Daoy (cell line): ENCODE measurements at places on chromosomes 1 and 21. TPM values are rescaled to one million over a fixed set of nuclear protein-coding genes. Genes with fewer than 3 reads are reported as not detected.

- no peak for DNase-seq
Observed at GRCh38 chr21:32816261-32816660, 44.7 kb upstream of the PAXBP1 start.

- DNase-seq, result peak; percentile 77
Observed at GRCh38 chr1:234589064-234589800, 20.7 kb downstream of the IRF2BP2 start.

CFAP107 gene
- not detected in 2 replicates for total RNA-seq

- DNase-seq, result no peak
Observed at GRCh38 chr1:214514819-214515383, 36.5 kb downstream of the PTPN14 start.

DNA sequence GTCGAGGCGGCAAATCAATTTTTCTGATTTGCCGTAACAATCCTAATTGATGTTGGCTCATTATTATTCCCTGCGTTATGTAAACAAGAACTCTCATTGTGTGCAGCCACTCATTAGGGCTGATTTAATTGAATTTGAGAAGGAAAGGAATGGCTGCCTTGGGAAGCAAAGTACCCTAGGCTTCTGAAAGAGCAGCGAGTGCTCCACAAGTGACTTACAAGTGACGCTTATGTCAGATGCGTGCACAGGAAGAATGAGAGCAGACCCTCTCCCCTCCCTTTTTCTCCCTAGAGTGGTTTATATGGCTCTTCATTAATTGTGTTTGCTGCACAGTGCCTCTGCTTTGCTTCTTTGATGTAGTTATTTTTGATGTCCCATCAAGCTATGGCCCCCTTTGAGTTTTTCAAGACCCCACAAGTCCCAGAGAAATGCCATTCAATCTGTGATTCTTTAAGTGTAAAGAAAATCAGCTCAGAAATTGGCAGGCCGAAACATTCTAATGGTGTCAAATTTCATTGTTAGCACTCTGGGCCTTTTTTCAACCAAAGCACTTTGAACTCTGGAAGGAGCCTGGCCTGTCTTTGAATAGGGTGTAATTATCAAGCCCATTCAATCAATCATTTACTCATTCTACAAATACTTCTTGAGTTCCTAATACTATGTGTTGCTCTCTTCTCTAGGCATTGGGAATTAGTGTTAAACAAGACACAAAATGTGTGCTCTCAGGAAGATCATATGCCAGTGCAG lies 86.8 kb upstream of the VAV3 start:
- DNase-seq, result no peak

DNA sequence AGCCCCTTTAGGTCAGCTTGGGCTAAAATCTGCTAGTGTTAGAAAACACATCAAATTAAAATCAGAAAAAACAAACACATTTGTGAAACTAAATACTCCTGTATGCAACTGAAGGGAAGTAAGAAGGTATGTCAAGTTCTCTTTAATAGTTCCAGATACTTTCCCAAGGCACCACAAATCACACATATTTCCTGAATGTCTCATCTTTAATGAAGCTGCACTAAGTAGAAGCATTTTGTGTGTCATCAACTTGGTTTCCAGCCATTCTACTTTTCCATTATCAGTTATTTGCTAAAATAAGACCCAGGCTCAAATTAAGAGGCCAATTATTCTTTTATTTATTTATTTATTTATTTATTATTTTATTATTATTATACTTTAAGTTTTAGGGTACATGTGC lies 34.7 kb downstream of the CRB1 start:
- DNase-seq, result peak; percentile 23

DNA sequence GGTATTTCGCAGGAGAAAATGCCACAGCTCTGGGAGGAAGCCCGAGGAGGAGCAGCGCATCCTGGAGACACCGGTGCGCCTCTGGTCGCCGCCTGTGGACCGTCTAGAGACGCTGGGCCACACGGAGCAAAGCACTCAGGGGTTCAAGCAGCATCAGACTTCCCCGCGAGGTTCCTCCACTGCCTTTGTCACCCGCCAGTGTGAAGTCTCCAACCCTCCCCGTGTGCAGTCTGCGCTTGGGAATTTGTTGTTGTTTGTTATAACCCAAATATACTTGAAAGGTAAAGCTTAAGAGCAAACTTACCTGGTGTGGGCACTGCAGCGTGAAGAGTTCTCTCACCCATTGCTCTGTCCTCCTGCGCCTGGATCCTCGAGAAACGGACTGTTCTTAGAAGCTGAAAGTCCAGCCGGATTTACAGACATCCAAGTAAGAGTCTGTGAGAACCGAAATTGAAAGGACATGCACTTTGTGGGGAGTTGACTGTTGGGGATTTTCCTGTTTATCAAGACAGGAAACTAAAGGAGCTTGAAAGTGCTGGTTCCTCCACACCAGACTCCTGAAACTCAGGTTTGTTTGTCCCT lies at the start of gene GBP4:
TSS of gene GBP4 (minus strand) at position 452 of the 582 bp plus-strand sequence. CDS start at position 344, 108 bp downstream.
- peak; percentile 74 for DNase-seq

CFAP74 gene
- not detected in 2 replicates for total RNA-seq

DNA sequence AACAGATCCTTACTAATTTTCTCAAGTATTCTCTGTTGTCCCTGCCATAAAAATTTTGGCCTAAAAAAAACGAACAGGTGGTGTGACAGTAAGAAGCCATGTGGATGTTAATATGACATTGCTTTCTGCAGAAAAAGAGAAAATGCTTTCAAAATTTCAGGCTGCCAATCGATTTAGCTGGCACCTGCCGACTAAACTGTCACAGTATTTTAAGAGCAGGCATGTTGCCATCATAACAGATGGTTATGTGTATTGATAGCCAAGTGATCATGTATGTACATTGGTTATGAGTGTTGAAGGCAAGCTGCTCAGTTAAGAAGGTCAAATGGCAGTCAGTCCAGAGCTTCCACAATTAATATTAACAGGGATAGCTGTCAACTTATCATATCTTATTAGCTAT lies 1017.0 kb downstream of the MRPL39 start:
- no peak for DNase-seq

DNA sequence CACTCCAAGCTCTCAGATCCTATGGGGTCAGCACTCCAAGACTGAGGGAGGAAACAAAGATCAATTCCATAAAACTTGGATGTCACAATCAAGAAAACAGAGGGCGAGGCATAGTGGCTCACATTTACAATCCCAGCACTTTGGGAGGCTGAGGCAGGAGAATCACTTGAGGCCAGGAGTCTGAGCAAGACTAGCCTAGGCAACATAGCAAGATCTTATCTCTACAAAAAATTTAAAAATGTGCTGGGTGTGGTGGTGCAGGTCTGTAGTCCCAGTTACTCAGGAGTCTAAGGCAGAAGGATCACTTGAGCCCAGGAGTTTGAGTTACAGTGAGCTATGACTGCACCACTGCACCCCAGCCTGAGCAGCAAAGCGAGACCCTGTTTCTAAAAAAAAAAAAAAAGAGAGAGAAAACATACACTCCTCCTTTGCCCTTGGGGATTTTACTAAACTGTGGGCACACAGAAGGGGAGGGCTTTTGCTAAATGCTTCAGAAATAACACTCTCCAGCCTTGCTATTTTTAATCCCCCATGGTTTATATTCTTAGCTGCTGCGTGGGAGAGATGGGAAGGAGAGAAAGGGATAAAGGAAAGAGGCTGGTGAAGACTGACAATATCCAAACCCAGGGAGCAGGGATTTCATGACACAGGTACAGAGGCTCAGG lies 18.1 kb downstream of the ARHGEF2 start:
- no peak for DNase-seq

- DNase-seq, result no peak
Observed at GRCh38 chr1:69086148-69086547, 481.6 kb upstream of the LRRC7 start.
